ENCODE measurements at places on chromosomes 1 and 21. TPM values are rescaled to one million over a fixed set of nuclear protein-coding genes. Genes with fewer than 3 reads are reported as not detected.

LCE1D gene
- not detected for polyA plus RNA-seq

DNA sequence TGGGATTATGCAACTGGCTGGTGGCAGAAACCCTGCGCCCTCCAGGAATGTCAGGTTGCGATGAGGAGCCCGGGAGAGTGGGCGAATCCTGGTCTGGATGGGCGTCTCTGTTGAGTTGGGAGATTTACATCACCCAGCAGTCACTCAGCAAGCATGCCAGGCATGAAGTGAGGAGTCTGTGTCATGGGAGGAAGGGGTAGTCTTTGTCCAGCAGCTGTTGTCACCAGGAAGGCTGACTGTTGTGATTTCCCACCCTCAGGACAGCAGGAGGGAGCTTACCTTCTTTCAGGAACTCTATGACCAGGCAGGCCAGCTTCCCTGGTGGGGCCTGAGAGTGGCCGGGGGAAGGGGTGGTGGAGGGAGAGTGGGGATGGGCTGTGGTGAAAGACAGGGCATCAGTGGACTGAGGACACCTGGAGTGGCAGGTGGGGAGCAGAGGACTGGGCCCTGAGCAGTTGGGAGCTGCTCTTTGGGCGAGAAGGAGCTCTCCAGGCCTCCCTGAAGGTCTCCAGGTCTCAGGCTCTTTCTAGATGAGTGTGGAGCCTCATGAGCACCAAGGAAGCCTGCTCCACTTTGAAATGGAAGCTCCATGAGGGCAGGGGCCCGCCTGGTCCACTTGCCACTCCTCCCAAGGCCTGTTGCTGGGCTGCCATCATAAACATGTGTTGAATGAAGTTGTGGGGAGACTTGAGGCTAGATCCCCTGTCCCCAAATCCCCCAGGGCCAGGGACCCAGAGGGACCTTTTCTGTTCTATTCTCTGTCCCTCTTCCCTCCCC, 21.3 kb upstream of the PKP1 start:
- no peak for DNase-seq

GRCh38 chr1:72759486-72759885, 477.1 kb upstream of the NEGR1 start:
- no peak for DNase-seq

DNA sequence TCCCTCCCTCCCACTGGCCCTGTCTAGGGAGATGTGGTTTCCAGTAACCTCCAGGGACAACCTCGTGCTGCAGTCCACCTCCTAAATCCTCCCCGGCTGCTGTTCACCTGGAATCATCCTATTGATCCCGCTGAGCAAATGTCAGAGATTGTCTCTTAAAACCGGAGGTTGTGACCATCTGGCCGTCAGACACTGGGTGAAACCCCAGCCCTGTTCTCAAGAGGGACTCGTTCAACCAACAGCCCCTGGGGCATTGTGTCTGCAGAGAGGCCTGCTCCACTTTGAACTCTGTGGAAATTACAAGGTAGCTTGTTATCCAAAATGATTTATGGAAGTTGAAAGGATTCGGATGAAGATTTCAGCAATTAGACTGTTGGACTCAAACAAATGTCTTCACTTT, 498.0 kb downstream of the MATN1 start:
- no peak for DNase-seq

GRCh38 chr1:224825525-224826000, 103.9 kb upstream of the DNAH14 start:
- DNase-seq = no peak

GRCh38 chr1:107926436-107927080, 38.4 kb downstream of the VAV3 start:
- no peak for DNase-seq

DNA sequence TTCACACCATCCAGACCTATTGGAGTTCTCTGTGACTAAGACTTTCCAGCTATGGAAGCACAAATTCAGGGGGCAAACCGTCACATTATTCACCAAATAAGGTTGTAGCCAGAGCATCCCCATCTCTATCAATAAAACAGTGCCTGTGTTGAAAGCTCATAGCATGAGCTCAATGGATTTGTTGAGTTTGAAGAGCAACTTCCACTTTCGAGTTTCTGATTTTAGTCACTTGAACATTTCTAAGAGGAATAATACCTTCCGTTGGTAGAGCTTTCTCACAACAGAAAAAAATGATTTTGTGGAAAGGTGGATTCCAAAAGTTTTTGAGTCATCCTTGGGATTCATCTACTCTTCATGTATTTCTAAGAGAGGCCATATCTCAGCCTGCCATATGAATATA, 13.0 kb upstream of the ELAVL4 start:
- no peak for DNase-seq
